ENCODE measurements at places on chromosomes 7 and 10.

DNA sequence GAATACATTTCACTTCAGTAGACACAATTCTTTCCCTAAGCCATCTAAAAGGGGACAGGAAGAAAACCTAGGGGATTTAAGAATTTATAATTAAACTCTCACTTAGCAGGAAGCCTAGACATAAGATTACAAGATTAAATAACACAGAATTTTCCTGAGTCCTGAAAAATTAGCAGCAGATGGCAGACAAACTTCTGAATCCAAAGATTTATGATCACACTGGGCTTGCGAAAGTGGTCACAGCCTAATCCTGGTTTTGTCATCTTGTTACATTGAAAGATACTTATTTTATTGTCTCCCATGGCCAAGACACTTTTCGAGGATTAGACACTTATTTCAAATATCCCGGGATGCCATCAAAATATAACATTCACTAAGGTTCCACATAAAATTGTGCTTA lies 2.9 kb downstream of the ERLIN1 start:
- no peak for DNase-seq

- no peak for DNase-seq
These were observed 483.5 kb upstream of the POT1 start for GRCh38 chr7:125412890-125413665.

GRCh38 chr10:104406715-104407650 lies 53.4 kb downstream of the CFAP58 start:
- no peak for DNase-seq

DNA sequence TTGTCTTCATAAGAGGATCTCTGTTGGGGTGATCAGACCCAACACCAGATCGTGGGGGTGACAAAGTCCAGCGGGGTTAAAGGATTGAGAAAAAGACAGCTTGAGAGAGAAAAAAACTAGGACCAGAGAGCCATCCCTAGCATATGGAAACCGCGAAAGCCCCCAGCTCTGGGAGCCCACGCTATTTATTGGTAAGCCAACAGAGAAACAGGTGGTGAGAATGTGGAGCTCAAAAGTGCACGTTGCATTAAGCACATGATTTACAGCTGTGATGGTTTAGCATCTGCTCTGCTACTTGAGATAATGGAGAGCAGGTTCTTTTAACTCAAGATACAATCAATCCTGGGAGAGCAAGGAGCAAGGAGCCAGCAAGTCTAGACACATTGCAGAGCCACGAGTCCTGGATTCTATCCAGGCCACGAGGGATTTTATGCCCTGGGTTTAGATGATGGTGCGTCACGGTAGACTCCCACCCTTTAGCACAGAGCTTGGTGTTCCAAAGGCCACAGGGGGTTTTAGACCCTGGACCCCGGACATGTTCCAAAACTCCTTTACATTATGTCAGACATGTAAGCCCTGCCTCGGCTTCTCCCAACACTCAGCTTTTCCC lies 755.2 kb upstream of the SORCS1 start:
- DNase-seq, result no peak

GRCh38 chr7:36286226-36286625 lies 103.4 kb upstream of the ANLN start:
- no peak for DNase-seq

DNA sequence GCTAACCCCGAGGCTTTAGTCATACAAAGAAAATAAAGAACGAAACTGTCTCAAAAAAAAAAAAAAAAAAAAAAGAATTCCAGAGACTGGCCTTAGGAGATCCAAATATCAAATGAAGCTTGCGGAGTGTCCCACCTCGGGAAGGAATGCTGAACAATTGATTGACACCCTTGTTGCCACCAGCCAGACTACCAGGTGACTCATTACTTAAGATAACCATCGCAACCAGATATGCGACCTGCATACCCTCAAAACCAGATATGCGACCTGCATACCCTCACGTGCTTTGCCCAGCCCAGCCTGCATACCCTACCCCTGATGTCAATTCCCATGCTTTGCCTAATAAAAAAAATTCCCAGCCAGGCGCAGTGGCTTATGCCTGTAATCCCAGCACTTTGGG lies 2.7 kb upstream of the PRKRIP1 start:
- no peak for DNase-seq

DNA sequence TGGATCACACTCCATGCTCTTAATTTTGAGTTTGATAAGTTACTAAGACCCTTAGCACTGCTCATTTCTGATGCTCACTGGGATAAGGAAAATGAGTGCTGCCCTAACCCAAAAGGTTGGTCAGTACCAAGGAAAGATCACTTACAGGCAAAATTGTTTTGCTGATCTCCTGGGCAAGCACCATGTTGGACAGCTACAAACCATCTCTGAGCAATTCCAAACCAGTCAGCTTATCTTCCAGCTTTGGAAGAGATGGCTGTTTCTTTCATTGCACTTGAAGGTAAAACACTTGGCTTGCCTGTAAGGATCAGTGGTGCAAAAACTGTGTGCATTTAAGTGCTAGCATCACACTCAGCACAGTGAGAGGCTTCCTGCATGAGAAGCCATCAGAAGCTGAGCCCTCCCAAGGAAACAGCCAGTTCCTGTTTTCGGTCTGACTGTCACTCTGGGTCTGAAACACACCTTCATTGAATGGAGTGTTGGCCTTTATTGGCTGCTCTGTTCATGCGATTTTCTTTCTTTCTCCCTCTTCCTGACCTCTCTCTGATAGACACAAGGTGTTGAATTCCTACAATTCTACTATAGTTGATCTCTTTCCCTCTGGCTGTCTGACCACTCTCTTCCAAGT lies 126.4 kb upstream of the GHITM start:
- no peak for DNase-seq

All from HuH-7.5 (cell line).